ENCODE measurements at places on chromosomes 13 and 19. TPM values are rescaled to one million over a fixed set of nuclear protein-coding genes. Genes with fewer than 3 reads are reported as not detected.
A peak's percentile ranks its signal among the peaks of the same experiment; 100 is the strongest.

The IRS2 gene
- 0.95 TPM for total RNA-seq

The MTUS2 gene
- not detected for total RNA-seq

The IL17D gene
- 0.22 TPM for total RNA-seq

The TIMM50 gene
- 133 TPM for total RNA-seq

The ZNF415 gene
- total RNA-seq = 3.2 TPM

The SLITRK6 gene
- total RNA-seq = not detected

The EIF3K gene
- total RNA-seq = 286 TPM

The LILRB4 gene
- not detected for total RNA-seq

The MEIOSIN gene
- total RNA-seq = not detected

The CAMSAP3 gene
- 0.36 TPM for total RNA-seq

The LRRC63 gene
- 0.59 TPM for total RNA-seq

- DNase-seq = no peak
Measured at GRCh38 chr13:70784207-70784989, 676.1 kb upstream of the KLHL1 start.

DNA sequence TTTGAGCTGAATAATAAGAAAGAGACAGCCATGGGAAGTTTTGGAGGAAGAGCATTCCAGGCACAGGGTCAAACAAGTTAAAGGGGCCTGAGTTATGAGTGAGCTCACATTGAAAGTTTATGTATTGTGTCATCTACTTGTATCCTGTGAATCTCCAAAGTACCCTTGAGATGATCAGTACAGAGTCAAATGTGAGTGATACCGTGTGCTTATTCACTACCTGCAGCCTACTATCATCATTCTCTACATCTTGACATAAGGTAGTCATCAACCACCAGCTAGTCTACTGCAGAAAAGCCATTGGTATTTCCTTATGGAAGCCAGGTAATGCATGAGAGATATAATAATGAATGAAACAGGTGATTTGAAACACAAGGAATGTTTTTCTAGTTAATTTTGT is 3.0 kb upstream of the KCTD12 start:
- DNase-seq = no peak

GRCh38 chr13:109734002-109734785 is 52.2 kb downstream of the IRS2 start:
- no peak for DNase-seq

GRCh38 chr19:7098096-7098495 is 28.6 kb downstream of the ZNF557 start:
- no peak for DNase-seq

DNA sequence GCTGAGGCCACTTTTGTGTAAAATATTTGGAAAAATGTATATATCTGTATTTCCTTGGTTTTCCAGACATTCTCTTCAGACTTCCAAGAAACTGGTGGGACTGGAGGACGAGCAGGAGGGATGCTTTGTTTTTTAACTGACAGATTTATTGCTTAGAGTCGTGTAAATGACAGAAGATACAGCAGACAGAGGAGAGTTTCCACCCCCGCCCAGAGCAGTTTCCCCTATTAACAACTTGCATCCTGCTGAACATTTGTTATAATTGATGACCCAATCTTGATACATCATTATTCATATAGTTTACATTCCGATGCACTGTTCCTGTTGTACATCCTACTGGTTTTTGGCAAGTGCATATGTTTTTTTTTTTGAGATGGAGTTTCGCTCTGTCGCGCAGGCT is 7.1 kb upstream of the DOCK6 start:
- no peak for DNase-seq

- DNase-seq = no peak
Measured at GRCh38 chr19:5012688-5013457, 44.0 kb downstream of the KDM4B start.

DNA sequence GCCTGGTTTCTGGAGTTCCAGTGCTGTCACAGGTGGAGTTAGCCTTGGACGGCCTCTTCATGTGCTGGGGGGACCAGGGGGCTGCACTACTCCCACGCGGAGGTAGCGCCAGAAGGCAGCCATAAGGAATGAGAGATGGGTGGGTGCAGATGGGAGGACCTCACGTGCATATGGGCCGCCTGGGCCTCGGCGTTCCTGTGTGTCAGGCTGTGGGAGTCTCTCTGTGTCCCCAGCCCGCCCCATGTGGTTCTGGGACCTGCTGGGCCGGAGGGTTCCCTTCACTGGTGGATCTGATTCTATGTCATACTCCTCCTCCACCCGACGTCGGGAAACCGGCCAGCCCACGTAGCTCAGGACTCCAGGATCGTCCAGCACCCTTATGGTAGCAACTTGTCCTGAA is 149.0 kb upstream of the SOX1 start:
- no peak for DNase-seq

DNA sequence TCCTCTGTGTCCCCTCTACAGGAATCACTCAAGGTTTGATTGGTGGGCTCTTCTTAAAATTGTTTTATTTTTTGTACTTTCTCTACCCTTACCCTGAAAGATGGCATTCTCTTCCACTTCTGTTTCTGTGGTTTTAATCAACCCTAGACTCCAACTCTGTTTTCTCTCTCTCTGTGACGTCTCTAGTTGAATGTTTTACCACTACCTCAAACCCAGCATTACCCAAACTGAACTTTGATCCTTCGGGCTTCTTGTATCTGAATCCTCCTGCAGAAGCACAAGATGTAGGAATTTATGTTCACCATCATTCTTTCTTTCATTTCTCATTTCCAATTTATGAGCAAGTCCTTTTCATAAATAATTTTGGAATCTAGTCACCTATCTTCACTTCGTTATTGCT is 39.9 kb downstream of the PCCA start:
- no peak for DNase-seq

DNA sequence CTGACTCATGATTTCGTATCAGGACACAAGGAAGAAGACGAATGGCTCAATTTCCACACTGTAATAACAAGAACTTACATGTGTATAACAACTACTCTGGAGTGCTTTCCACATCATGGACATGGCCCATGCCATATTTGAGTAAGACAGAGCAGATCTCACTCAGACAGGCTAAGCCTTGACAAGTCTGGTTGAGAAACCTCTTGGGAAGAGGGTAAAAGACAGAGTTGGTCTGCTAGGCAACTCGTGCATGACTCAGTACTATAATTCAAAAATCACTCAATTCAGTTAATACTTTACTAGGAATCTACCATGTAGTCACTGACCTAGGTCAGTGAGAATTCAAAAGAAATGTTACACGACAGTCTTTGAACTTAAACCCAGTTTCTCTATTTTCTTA is 5.7 kb upstream of the THSD1 start:
- DNase-seq = no peak

DNA sequence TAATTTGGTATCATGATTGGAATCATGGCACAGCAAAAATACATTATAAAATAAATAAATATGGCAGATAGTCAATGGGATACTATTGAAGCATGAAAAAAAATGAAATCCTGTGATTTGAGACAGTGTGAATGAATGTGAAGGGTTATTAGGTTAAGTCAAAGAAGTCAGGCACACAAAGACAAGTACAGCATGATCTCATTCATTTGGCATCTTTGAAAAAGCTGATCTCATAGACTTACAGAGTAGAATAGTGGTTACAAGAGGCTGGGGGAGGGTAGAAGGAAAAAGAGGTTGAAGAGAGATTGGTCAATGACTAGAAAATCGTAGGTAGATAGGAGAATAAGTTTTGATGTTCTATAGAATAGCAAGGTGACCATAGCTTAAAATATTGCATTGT is 295.1 kb upstream of the SLITRK5 start:
- no peak for DNase-seq

- no peak for DNase-seq
Measured at GRCh38 chr19:41930322-41930722, 2.1 kb upstream of the ERFL start.

- no peak for DNase-seq
Measured at GRCh38 chr13:78409172-78409571, 194.2 kb downstream of the POU4F1 start.

GRCh38 chr19:6343462-6343861 is 10.1 kb upstream of the ACER1 start:
- no peak for DNase-seq

- no peak for DNase-seq
Measured at GRCh38 chr19:42271045-42271419, 2.0 kb downstream of the CIC start.

- no peak for DNase-seq
Measured at GRCh38 chr13:52599848-52600603, 42.2 kb upstream of the HNRNPA1L2 start.

- no peak for DNase-seq
Measured at GRCh38 chr19:11483366-11484111, 2.7 kb upstream of the ELAVL3 start.

GRCh38 chr13:83882606-83882959 is 309 bp upstream of the SLITRK1 start:
- no peak for DNase-seq

GRCh38 chr19:21691661-21692060 is 75.7 kb downstream of the ZNF100 start:
- no peak for DNase-seq

- no peak for DNase-seq
Measured at GRCh38 chr13:35699825-35700510, 223.5 kb upstream of the MAB21L1 start.

DNA sequence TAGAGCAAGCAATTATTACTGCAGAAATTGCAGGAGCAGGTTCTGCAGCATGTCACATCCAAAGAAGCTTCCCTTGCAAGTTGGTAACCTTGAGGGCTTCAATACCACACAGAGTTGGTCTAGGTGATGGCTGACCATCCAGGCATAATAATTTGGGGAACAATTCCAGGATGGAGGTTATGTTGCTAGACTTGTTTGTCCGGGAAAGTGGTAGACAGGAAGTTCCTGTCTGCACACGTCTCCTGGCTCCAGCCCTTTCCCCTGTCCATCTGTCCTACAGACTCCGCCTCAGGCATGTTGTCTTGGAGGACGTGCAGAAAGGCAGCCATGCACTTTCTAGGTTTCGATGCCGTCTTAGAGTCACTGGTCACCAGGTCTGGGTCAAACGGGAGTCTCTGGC is 26.0 kb downstream of the DPRX start:
- no peak for DNase-seq

DNA sequence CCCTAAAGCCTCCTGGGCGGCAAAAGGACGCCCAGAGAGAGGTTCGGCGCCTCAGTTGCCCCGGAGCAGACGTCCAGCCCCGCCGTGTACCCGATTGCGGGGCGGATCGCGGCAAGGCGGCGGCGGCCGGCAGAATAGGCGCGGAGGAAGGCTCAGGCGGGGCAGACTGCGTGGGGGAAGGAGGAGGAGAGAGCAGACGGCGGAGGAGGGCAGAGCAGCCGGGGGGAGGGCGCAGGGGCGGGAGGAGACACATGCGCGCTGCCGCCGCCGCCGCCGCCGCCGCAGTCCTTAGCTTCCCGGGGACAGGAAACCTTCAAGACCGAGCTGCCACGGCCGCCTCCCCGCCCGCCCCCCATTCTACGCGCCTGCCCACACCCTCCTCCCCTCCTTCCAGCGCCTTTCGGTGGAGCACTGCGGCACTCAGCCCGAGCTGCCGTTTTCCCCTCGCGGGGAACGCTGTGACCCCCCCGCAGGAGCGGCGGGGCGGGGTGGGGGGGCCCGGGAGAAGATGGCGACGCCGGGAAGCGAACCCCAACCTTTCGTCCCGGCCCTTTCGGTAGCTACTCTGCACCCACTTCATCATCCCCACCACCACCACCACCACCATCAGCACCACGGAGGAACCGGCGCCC is at the start of gene LRCH1:
Gene LRCH1 (plus strand): TSS at position 282 of the 632 bp plus-strand sequence. CDS start 227 bp downstream, at position 509.
- DNase-seq = peak; percentile 93

DNA sequence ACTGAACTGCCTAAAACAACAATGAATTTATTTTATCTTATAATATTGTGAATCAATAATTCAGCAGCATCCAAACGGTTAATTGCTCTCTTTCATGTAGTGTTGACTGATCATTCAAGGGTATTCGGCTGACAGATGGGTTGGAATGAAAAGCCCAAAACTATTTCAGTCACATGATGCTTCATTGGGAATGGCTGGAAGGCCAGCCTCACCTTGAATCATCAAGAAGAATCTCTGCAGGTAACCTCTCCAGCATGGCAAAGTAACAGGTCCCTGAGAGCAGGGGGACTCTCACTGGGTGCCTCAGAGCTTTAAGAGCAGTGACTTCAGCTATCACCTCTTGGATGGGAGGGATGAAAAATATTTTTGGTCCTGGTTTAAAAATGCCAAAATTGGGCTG is 1395.7 kb downstream of the OLFM4 start:
- DNase-seq = no peak

- no peak for DNase-seq
Measured at GRCh38 chr13:52136763-52137162, 7.9 kb upstream of the NEK5 start.

Measured in natural killer cell treated with Interleukin-12 subunit alpha and Interleukin-12 subunit beta and Interleukin-15 and Interleukin-18, amount 100 ng/mL, for 72 hours (primary cell).